ENCODE measurements at places on chromosomes 3 and 15.

DNA sequence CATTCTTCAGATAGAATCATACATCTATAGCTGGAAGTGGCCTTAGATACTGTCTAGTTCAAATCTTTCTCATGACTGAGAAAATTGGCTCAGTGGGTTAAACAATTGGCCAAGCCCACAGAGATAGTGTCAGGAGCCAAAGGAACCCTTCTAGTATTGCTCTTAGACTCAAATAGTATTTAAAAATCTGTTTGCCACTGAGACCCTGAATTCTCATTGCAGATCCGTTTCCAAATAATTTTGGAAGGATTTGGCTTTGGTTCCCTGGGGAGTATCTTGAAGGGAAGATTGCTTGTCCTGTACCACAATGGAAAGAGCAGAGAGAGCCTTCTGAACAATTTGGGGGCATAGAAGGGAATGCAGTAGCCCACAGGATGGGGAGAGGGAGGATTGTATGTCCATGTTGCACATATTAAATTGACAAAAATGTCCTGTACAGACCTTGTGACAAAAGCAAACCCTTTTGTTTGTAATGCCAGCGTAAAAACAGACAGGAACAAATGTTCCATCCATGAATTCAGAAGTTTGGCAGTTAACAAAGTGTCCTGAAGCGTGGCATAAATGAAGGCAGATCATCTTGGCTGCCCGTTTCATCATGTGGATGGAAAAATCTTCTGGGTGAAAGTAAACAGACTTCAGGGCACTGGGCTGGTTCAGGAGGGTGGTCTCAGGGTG lies 156.4 kb upstream of the RASGRP1 start:
- DNase-seq = no peak

GRCh38 chr3:7461202-7461825 lies 600.4 kb downstream of the GRM7 start:
- DNase-seq = no peak

GRCh38 chr3:100697172-100697571 lies 12.1 kb upstream of the TFG start:
- no peak for DNase-seq

DNA sequence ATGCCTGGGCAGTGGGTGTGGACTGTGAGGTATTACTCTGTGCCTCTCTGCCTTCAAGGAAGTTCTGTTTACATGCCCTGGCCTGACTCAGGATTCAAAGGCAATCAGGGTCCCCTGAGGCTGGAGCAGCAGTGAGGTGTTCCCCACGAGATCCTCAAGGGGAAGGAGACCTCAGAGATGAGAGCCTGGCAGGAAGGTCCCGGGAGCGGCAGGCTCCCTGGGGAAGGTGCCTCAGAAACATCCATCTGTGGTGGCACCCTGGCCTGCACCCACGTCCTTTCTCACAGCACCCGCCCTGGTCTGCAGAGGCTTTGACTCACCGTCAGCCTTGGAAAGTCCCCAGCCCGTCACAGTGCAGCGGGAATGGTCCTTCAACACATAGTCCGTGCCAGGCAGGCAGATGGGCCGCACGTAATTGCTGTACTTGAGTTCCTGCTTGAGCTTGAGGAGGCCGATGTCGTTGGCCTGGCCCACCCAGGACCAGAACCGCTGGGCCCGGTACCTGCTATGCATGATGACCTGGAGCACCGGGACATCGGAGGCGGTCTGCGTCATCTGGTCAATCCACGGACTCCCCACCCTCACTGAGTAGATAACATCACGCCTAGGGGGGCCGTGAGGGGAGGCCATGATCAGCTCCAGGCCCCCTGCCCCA lies 3.6 kb downstream of the PRSS50 start:
- DNase-seq = no peak

- DNase-seq = no peak
These were observed 324.7 kb upstream of the SLCO3A1 start for GRCh38 chr15:91528801-91529200.

DNA sequence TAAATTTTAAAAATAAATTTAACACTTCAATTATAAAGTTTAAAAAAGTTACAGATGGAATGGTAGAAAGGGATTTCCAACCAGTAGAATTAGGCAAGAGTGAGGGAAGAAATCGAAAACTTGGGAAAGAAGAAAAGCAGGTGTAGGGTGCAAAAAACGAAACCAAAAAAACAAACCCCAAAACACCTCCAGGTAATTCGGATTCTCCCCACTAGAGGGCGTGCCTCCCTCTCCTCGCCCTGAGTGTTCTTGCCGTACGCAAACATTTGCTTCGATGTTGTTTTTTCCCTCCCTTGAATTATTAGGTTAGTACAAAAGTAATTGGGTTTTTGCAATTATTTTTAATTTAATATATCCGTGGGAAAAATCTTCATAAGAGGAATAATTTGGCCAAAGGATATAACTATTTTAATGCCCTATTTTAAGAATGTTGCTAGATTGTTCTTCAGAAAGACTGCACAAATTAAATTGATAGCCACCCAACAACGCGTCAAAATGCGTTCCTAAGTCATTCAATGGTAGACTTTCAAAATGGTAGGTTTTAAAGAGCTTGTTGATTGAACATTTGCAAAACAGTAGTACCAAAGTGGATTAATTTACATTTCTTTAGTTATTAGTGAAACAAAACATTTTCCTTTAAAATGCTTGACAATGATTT lies 63.7 kb downstream of the SLC30A4 start:
- DNase-seq = peak; percentile 55

Data from astrocyte of the spinal cord (primary cell).